NCI-H1092 (cell line): ENCODE measurements at places on chromosomes 7 and 10.

DNA sequence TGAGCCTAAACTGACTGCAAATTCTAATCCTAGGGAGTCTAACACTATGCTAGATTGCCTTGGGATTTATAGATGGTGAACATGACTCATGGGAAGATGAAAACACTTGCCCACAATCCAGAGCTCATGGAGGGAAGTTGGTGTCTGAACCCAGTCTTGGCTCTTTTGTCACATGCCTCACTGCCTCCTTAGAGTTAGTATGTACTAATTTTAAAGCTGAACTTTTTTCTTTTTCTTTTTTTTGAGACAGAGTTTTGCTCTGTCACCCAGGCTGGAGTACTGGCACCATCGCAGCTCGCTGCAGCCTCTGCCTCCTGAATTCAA, 14.4 kb downstream of the MRPL32 start:
- DNase-seq, result no peak

DNA sequence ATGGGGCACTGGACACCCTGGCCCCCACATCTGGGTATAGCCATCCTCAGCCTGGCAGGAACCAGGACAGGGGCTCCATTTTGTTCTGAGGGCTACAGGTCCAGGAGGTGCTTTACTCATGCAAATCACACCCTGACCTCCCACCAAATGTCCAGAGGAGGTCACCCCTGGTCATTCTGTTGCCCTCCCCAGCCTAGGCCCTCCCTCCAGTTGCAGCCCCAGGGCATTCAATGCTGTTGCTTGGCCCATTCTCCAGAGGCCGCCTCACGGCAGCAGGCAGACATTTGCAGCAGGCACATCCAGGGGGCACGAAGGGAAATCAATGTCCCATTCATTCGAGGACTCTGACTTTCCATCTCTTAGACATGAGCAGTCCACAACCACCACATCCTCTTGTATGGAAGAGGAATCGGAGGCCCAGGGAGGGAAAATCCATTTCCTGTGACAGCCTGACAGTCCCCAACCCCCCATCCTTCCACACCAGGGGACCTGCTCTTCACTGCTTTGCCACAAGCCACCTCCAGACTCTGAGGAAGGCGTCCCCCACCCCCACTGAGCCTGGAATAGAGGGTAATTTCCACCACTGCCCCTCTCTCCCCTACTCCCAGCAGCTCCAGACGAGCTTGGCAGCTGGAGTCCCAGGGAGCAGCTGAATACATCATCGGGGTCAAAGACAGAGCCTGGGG, 76.2 kb upstream of the UNC5B start:
- no peak for DNase-seq

DNA sequence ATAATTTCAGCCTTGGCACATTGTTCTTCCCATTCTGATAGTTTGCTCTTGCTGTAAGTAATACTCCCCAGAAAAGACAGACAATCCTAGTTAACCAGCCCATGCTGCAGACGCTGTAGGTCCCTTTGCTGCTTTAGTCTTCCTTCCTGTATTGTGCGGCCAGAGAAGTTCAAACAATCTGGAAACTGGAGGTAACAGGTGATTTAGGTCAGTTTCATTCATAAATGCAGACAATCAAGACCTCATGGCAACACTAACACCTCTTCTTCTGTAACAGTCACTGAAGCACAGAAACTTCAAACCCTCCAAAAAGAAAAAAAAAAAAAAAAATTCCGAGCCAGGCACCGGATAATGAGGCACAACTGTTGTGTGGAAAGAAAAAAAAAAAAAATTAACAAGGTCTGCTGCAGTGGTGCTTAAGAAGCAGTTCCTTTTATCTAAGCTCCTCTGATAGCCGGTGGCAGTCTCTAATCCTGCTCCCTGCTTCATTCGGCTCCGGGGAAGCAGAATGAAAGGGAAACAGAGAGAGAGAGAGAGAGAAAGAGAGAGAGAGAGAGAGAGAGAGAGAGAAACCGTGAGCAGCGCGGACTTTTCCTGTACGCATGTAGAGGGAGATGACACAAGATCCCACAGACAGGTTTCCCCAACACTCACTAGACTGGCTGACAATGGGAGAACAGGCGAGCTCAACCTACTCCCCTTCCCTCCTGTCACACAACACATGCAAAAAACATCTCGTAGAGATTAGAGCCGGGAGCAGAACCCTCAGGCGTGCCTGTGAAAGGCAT, at the start of gene SEMA3A:
TSS of gene SEMA3A (minus strand) at position 306 of the 788 bp plus-strand sequence. CDS start at position 103, 203 bp downstream.
- peak; percentile 38 for DNase-seq

- no peak for DNase-seq
Measured at GRCh38 chr7:156305351-156305750, 335.2 kb upstream of the RNF32 start.

- no peak for DNase-seq
Measured at GRCh38 chr7:154775681-154776080, 227.2 kb downstream of the PAXIP1 start.

- no peak for DNase-seq
Measured at GRCh38 chr7:29270594-29271318, 76.2 kb downstream of the CHN2 start.

- DNase-seq, result no peak
Measured at GRCh38 chr10:93818086-93818485, 60.4 kb downstream of the LGI1 start.

DNA sequence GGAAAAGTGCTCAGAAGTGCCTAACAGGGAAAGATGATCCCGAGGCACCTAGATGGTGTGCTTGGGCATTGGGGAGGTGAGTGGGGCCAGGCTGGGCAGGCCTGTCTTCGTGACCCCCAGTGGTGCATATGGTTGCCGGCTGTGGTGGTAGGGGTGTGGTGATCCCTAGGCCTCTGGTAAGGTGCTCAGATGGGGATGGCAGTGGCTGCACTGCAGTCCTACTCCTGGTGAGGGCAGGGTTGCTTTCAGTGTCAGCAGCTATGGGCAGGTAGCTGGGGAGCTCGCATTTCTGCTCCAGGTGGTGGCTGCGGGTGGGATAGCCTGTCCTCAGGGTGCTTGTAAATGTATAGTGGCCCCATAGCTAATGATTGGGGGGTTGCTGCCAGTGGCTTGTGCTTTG, 154.0 kb downstream of the RAMP3 start:
- DNase-seq, result no peak

GRCh38 chr7:11252705-11253272, 279.1 kb downstream of the PHF14 start:
- no peak for DNase-seq

- no peak for DNase-seq
Measured at GRCh38 chr10:58930500-58930899, 245.9 kb upstream of the PHYHIPL start.

DNA sequence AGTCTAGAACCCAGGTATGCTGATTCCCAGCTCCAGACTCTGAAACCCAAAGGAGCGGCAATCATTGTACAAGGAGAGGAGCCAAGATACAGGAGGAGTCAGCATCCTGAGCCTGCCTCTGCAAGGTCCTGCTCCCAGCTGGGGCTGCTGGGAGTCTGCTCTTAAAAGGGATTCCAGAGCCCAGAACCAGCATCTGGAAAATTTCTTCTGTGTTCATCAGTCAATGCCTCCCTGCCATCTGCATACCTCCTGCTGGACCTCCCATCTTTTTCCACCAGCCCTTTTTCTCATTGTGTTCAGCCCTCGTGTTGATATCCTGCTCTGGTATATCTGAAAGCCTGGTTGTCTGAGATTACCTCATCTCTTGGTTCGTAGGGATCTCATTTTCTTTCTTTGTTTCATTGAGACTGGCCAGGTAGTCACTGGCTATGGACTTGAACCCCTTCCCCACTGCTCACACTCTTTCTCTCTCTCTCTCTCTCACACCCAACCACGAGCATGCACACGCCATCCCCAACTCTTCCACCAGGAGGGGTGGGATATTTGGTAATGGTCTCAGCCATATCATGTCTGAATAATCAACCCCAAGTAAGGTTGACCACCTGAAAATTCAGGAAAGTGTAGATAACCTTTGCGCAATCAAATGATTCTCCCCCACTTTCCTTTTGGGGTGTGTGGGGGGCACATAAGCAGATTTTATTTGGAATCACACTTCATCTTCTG, 608.8 kb downstream of the LRMDA start:
- DNase-seq, result no peak

DNA sequence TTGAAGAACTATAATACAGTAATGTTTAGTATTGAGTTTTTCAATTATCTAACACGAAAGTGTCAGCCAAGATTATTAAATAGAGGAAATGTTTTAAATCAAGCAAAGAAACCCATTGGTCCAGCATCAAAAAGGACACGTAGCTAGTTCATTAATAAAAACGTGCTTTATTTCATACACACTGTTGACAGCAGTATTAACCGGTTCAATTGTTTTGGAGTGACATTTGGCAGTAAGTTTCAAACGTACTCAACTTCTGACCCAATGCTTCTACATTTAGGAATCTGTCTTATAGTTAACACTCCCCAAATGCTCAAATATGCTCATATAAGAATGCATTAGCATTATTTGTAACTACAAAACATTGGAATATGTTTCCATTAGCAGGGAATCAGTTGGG, 41.3 kb downstream of the SLC16A12 start:
- no peak for DNase-seq

GRCh38 chr7:101853684-101854083, 36.3 kb downstream of the CUX1 start:
- no peak for DNase-seq

DNA sequence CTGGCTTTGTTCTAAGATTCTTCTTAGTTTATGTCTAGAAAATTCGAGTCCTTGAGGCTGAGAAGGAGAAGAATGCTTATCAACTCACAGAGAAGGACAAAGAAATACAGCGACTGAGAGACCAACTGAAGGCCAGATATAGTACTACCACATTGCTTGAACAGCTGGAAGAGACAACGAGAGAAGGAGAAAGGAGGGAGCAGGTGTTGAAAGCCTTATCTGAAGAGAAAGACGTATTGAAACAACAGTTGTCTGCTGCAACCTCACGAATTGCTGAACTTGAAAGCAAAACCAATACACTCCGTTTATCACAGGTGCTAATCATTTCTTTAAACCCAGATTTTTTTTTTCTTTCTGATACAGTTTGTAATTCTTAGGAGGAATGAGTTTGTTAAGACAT, 6.7 kb downstream of the CEP55 start:
- DNase-seq, result no peak

DNA sequence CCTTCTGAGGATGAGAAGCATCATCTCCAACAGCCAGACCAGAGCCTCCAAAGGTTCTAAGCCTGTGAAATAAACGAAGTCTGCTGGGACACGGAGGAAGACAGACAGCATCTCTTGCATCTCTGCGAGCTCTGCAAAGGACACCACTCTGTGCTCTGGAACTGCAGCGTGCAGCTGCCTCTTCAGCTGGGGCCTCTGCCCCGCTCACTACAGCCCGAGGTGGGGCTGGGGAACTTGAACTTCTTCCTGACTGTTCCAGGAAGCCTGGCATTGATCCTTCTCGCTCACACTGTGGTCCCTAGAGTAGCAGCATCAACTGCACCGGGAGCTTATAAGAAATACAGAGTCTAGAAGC, 163.3 kb downstream of the USP6NL start:
- no peak for DNase-seq

GRCh38 chr7:122311734-122312450, 7.3 kb upstream of the FEZF1 start:
- no peak for DNase-seq

DNA sequence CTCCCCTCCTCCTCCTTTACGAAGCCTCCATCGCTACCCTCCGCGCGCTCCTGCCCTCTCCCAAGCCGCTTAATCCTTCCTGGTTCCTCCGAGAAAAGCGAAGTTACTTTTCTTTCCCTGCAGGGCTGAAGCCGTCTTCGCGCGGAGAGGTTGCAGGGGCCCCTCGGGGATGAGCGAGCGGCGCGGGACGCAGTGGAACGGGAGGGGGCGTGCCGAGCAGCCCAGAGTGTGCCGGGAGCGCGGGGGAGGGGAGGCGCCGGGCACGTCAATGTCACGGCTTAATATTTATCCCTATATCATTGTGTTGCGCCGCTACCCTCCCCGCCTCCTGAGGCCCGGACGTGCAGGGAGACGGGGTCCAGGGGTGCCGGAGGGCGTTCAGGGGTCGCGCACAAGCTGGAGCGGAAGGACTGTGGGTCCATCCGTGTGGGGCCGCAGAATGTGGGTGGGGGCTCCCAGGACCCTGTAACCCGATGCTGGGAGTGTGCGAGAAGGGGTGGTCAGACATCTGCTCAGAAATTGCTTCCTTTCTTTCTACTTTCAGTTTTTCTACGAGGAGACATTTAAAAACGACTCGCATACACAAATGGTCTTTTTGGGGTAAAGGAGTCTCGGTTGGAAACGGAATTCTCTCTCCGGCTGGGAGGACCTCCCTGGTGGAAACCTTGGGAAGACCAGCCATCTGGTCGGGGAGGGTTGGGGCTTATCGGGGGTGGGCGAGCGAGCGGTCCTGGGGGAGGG, 2.4 kb downstream of the CDK6 start:
- DNase-seq, result no peak

DNA sequence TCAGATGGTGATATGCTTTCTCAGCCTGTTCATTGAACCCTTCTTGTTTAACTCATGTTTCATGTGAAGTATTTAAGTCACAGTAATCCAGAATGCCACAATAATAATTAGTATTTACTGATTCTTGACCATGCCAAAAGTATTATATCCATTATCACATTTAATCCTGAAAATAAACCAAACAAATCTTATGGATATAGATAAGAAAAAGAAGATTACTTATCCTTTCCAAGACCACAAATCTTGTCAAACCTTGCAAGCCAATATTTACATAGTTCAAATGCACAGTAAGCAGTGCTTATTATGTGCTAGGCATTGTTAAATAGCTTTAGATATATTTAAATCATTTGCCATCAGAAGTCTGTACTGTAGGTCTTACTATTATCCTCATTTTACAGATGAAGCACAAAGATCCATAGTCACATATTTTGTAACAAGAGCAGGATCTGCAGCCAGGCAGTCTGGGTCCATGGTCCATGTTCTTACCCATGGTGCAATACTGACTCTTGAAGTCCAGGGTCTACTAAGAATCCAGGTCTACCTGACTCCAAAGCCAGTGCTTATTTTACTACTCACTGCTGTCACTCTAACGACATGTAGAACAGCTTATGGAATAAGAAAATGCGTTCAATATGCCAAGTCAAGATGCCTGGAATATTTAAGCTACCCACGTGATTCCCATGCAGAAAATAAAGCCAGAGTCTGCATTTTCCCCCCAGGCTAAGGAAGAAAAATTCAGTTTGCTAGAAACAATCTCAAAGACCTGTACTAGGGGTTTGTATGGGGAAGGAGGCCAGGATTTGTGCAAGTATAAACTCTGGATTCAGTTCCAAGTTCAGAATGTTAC, 984.8 kb upstream of the LRRTM3 start:
- DNase-seq, result no peak

DNA sequence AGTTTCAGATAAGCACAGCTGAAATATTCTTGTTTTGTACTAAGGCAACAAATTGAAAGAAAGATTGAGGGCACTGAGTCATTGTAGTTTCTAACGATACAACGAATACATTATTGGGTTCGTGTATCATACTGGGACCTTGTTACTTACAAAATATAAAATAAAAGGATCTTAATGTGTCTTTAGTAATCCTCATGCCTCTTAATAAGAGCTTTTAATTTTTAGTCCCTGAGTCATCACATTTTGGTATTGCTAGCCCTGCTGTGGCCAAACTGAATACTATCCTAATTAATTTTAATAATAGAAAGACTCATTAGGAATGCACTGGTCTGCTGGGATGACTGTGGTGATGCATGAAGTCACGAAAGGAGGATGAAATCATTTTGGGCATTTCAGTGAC, 309.7 kb downstream of the EXOC4 start:
- no peak for DNase-seq
